Dorsolateral prefrontal cortex (tissue), 122 donors: ENCODE measurements at places on chromosomes 1 and 21.
A peak's percentile ranks its signal among the peaks of the same experiment; 100 is the strongest.

- DNase-seq, result no peak
Observed at GRCh38 chr1:24535021-24535424, 20.9 kb upstream of the NCMAP start.

GRCh38 chr1:19029191-19030085 is 73.0 kb upstream of the IFFO2 start:
- DNase-seq, result no peak

- DNase-seq, result peak; percentile 73
Observed at GRCh38 chr1:28248273-28249012, 10.9 kb upstream of the SESN2 start.

GRCh38 chr1:20379075-20379474 is 88.4 kb downstream of the VWA5B1 start:
- DNase-seq, result no peak

- no peak for DNase-seq
Observed at GRCh38 chr1:199808110-199808870, 219.2 kb upstream of the NR5A2 start.

- peak; percentile 25 for DNase-seq
Observed at GRCh38 chr21:31443736-31444521, 99.9 kb upstream of the TIAM1 start.

DNA sequence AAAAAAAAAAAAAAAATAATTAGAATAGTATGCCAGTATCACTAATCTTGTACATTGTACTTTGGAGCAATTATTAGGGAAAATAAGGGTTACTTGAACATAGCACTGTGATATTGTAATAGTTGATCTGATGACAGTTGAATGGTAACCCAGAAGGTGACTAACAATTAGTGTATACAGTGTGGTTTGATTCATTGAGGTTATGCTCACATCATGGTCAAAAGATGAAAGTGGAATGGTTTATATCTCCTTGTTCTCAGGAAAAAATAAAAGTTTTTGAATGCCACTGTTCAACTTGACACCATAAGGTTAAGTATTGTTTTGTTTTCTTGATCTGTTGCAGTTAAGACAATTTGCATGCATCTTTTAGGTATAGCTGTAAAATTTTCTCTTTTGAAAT is 87.0 kb downstream of the GPR52 start:
- DNase-seq, result no peak

GRCh38 chr1:18712252-18712600 is 81.6 kb downstream of the PAX7 start:
- no peak for DNase-seq

GRCh38 chr1:203512848-203513584 is 19.1 kb downstream of the OPTC start:
- no peak for DNase-seq

DNA sequence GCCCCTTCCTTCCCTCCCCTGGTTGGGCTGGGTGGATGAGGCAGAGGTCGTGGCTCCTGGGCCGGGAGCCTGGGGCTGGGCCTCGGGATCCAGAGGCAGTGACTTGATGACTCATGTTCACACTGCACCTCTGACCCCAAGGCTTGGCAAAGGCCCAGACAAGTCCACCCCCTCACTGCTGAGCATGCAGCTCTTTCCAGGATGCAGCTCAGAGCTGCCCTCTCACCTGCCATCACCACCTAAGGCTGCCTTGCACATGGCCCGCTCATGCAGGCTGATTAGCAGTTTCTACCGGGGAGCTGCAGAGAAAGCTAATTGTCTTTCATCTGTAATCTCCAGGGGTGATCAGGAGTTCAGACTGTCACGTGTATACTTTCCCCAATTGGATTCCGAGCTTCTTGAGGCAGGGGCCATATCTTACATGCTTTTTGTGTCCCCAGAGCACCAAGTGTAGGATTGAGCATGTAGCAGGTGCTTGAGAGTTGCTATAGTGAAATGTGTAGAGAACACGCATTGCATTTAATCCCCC is 62.1 kb downstream of the LRRN2 start:
- no peak for DNase-seq

DNA sequence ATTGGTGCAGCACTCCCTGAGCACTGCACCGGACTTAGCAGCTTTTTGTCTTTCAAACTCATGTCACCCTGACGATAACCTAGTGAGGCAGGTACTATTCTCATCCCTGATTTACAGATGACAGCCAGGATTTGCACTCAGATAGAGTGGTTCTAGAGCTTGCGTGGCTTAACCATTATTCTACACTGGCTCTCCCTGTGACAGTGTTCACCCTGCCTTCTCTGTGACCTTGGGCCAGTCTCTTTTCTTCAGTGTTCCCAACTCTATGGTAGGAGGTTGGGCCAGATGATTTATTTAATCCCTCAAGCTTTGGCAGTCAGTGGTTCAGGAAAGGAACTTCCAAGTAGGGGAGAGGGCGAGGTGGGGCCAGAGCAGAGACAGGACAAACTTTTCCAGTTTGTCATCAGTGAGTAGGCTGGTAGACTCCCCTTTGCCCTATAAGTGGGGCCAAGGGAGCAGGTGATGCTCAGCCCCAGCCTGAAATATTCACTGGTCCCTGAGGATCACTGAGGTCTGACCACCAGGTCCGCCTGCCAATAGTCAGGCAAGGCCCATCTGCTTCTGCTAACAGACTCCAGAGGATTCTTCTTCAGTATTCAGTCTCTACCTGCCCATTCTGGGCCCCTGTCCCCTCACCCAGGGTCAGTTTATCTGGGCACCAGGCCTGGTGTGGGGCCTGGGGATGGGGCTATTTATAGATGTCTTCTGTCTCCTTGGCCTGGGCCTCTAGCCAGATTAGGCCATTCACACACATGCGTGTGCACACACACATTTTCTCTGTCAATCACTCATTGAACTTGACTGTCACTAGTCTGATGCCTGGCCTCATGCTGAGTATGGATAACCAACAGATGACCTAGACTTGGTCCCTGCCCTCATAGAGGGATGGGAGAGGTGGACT is 8.8 kb upstream of the FABP3 start:
- no peak for DNase-seq

- no peak for DNase-seq
Observed at GRCh38 chr1:69406244-69406643, 161.5 kb upstream of the LRRC7 start.

- peak; percentile 76 for DNase-seq
Observed at GRCh38 chr1:230176871-230177411, 109.9 kb downstream of the GALNT2 start.

- no peak for DNase-seq
Observed at GRCh38 chr1:117284399-117285215, 73.9 kb upstream of the VTCN1 start.

- no peak for DNase-seq
Observed at GRCh38 chr1:99358770-99359169, 94.5 kb downstream of the PLPPR4 start.

DNA sequence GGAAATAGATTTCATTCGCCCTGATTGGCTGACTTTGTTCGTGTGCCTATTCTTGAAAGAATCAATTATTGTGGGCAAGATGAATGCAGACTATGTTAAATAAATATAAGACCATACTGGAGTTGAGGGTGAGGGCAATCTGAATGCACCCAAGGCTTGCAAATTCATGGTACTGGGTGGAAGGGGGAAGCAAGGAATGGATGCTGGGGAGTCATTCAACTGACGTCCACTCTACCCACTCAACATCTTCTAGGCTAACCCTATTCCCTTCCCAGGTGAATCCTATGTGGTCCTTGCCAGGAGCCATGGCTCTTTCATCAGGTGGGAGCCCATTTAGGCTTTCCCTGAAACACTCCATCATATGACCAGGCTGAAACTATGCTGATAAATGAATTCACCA is 5.7 kb upstream of the CYP4B1 start:
- DNase-seq, result no peak

DNA sequence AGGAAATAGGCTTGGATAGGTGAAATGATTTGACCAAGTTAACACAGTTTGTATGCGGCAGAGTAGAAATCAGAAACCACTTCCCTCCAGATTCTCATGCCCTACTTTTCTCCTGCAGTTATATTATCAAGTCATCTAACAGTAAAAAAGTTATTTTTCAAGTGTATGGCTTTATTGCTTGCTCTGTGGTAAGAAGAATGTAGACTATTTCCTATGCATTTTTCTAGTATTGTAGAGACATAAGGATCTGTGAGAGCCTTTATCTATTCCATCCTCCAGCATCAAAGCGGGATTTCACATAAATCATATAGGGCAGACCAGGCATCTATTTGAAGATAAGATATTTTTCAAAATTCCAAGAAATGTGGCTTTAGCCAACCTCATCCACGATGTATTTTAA is 208.5 kb downstream of the TTLL7 start:
- no peak for DNase-seq

DNA sequence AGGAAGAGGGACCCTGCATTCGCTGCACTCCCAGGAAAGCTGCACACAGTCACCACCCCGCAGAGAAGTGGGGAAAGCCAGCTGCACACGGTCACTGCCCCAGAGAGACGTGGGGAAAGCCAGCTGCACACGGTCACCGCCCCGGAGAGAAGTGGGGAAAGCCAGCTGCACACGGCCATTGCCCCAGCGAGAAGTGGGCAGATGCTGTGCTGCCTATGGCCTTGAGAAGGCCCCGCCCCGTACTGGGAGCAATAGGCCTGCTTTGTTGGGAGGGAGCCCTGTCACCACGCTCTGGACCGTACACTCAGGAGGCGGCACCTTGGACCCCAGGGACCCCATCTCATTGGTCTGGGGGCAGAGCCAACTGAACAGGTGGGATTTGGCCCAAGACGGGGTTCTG is 4.3 kb upstream of the GPR153 start:
- no peak for DNase-seq

GRCh38 chr1:236101233-236102200 is 36.6 kb upstream of the NID1 start:
- no peak for DNase-seq

- DNase-seq, result no peak
Observed at GRCh38 chr1:219542828-219543518, 69.9 kb downstream of the ZC3H11B start.

DNA sequence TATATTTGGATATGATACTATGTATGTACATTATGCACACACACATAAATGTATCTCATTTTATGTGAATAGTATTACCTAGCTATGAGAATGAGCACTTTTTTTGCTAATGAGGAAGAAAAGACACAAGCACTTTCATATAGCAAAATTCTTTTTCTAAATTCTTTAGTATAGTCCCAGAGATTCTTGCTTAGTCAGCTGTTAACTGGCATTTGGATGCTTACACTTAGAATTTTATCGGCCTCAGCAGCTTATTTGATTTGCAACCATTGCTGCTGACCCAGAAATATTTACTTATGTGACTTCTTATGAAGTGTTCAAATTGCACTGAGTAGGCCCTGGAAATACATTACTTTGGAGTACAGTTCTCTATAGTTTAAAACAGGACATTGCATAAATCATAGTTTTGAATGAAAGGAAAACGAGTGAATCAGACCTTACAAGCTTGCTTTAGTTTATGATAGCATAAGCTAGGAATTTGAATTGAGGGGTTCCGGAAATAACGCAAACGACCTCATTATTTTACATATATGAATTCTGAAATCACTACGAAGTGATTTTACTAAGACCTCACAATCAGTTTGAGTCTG is 653.9 kb upstream of the NEGR1 start:
- no peak for DNase-seq

GRCh38 chr1:227776331-227776771 is 39.1 kb upstream of the PRSS38 start:
- no peak for DNase-seq

- peak; percentile 21 for DNase-seq
Observed at GRCh38 chr1:38334930-38335592, 288.5 kb upstream of the POU3F1 start.

DNA sequence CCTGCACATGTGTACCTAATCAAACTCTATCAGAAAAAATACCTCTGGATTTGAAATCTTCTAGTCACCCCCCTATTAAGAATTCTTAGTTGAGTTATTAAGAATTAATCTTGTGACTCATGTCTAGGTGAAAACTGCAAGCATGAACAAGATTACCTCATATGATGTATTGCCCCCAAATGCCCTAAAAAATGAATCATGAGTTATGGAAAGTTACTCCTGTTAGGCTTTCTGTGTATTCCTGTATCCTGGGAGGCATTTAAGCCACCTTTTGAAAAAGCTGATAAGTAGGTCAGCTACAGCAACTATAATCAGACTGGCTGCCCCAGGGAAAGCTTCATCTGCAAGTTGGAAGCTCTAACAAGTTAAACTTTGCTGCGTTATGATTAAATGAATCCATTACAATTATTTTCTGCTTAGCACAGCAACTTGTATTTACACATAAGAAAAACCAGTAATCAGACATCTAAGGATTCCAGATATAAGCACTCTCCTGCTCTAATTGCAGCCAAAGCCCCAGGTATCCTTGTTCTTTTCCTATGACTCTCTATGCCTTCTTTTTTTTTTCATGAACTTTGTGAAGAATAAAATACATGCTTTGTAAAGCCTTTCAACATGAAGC is 147.7 kb downstream of the NTPCR start:
- no peak for DNase-seq

- no peak for DNase-seq
Observed at GRCh38 chr1:232292818-232293217, 337.1 kb downstream of the SIPA1L2 start.

DNA sequence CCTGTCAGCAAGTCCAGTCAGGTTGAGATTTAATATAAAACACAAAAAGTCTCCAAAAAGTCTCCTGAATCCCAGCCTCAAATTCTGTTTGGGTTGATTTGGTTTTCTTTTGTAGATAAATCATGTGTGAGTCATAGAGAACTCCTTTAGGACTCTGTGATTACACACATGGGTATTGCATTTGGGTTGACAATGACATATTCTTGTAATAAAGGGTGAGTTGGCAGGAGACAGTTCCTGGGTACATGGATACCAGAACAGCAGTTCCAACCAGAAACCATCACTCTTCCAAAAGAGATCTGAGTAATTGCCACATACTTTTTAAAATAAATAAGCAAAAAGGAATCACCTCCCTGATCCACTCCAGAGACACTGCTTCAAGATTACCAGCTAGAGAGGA is 8.9 kb downstream of the CR2 start:
- DNase-seq, result no peak

DNA sequence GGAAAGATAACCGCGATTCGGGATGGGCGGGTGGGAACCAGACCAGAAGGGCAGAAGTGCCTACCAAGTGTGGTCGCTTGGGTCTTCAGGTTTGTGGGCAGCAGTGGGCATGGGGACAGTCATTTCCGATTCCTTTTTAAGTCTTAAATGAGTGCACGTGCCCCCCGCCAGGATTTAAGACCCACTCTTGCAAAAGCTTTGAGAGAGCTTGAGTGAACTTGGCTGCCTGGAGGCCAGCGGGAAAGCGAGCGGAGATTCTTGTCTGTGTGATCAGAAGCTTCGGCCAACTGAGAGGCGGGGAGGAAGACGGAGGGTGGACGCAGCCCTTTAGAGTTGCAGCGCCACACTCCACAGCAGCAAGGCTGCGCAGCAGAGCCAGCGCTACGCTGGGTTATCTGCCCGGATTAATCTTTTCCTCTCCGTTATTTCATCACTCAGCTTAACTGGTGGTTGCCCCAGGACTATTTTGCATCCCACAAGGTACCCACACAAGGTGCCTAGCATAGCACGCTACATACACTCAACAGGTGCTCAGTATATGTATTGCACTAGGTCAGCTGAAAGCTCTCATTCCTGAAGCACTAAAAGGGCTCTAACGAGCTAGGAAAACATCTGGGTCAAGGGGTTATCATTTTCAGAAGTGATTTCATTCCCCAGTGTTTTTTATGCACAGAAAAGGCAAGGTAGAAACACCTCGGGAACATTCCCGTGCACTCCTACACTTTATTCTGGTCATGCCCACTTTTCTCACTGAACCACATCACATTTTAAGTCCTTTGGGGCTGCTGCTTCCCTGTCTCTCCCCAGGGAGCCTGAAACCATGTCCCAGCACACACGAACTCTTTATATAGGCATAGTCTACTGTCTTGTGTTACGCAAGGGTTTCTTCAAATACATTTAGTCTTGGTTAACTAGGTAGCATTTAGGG is 1.5 kb upstream of the BATF3 start:
- peak; percentile 34 for DNase-seq

- DNase-seq, result peak; percentile 26
Observed at GRCh38 chr1:43314233-43314632, 13.5 kb downstream of the TIE1 start.
